Stimulated activated CD4-positive, alpha-beta T cell treated with anti-CD3 and anti-CD28 coated beads, TNF-alpha, amount 100 ng/mL, for 48 hours (primary cell): ENCODE measurements at places on chromosomes 7 and 10.

DNA sequence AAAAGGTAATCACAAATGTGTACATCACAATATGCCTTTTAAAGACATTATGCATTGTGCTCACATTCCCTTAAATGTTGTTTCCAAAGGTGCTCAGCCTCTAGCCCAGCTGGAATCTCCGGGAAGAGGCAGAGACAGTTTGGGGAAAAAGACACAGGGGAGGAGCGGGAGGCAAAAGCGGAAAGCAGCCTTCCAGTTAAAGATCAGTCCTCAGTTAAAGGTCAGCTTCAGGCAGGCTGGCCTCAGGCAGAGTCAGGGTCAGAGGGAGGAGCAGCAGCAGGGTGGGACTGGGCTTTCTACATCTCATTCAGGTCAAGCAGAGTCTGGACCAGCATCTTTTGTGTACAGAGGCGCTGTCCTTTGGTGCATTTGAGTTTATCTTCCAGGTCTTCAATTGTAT, 18.6 kb downstream of the ST7 start:
- DNase-seq = no peak

- no peak for DNase-seq
Observed at GRCh38 chr10:80526218-80526617, 11.5 kb upstream of the SH2D4B start.

GRCh38 chr7:131110297-131111080, 217.2 kb upstream of the MKLN1 start:
- no peak for DNase-seq

DNA sequence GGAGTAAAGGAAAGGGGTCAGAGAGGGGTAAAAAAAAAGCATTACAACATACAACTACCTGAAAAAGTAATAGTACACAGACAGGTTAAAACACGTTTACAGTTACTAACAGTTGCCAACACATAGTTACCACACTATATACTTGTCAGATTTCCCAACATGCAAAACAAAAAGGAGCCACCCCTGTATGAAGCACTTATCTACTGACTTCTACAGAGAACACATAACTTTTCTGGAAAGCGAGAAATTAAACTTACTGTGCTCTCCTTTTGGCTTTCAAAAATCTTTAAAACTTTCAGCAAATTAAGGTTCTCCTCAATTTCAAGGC, 2.1 kb downstream of the ABI1 start:
- DNase-seq = no peak

DNA sequence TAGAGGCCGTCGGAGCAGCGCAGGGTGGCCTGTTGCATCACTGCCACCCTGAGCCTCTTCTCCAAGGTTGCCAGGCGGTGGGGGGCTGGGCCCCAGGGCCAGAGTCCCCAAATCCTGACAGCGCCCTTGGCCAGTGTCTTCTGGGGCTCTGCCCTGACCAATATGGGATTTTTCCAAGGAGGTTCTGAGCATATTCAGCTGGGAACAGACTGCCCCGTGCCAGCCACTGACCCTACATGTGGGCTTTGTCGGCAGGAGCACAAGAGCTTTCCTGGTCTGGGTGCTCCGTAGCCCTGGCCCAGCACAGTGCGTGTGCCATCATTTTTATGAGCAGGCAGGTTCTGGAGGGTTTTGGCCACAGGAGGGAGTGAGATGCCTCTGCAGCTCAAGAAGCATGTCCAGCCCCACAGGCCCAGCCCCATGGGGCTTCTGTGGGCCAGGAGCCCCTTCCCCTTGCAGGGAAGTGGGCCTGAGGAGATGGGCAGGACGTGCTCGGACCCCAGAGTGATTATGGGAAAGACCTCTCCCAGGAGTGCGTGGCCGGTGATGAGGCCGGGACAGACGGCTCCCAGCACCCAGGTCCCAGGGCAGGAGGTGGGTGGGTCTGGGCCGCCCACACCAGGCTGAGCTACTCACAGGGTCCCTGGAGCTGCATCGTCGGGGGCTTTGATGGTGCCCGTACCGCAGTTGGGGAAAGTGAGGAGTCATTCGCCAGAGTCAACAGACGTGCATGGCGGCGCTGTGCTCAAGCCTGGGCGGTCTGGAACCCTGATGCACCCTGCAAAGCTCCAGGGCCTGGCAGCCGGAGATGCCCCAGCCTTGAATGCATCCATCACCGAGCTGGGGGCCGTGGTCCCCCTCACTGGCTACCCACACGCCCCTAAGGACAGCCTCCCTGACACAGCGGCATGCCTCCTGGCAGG, 66.6 kb downstream of the PWWP2B start:
- DNase-seq = no peak

GRCh38 chr7:5143106-5143505, 46.9 kb upstream of the WIPI2 start:
- DNase-seq = no peak
